ENCODE measurements at places on chromosomes 13 and 19. TPM values are rescaled to one million over a fixed set of nuclear protein-coding genes. Genes with fewer than 3 reads are reported as not detected.
A peak's percentile ranks its signal among the peaks of the same experiment; 100 is the strongest.

KLF5 gene
- total RNA-seq, result 2.7 TPM

DNA sequence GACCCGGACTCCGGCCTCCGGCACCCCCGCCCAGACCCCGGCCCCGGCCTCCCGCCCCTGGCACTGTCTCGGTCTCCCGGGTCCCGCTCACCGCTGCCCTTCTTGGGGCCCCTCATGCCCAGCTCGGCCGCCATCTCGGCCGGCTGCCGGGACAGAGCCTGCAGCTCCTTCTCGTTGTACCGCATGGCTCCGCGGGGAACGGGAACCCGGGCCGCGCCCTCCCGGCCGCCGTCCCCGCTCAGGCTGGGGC, 140 bp downstream of the PLEKHJ1 start:
- no peak for DNase-seq

NRTN gene
- total RNA-seq, result not detected

KLK4 gene
- total RNA-seq, result not detected

GRCh38 chr13:73141292-73141771, 82.5 kb downstream of the KLF5 start:
- no peak for DNase-seq

DNA sequence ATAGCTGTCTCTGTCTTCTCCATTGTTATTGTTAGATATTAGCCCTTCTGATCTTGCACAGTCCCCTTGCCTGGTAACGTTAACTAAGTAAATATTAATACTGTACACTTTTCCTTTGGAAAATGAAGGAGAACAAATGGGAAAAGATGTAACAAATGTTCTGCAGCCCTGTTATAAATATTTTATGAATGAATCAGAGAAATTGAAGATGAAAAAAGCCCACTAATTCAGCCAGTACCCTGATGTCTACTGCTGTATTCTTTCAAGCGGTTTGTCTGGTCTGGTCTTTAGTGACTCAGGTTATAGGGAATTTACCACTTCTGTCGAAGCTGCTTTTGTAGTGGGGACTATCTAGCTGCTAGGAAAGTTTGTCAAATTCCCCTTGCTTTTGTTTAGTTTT, 121.0 kb downstream of the COG6 start:
- no peak for DNase-seq

DNA sequence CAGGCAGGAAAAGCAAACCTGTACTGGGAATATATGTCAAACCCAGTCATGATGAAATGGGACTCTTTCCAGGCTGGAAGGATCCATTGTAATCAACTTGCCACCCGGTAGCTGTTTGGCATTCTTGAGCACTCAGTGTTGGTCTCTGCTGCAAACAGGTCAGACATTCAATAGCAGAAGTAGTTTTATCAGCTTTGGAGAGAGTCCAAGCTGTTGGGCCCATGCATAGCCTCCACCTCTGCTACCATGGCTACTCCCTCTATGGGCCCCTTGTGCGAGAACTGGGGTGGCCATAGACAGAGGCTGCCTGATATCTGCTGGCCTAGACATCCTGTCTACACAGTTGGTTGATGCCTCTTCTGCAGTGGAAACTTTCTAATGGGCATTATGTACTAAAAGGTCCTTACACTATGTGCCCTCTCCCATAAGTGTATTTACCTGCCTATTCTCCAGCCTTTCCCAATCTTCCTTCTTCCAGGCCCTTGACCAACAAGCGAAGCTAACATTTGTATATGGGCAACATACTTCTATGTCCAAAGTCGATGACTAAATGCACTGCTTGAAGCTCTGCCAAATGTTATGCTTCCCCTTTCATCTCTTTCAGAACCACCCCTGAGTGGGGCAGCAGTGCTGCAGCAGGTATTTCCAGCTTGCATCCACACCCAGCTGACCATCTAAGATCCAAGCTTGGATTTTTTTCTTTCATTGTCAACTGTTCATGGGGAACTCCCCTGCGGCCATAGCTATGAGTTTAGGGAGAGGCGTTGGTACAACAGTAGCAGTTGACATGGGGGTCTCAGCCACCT, 5.3 kb upstream of the RNF6 start:
- no peak for DNase-seq

DNA sequence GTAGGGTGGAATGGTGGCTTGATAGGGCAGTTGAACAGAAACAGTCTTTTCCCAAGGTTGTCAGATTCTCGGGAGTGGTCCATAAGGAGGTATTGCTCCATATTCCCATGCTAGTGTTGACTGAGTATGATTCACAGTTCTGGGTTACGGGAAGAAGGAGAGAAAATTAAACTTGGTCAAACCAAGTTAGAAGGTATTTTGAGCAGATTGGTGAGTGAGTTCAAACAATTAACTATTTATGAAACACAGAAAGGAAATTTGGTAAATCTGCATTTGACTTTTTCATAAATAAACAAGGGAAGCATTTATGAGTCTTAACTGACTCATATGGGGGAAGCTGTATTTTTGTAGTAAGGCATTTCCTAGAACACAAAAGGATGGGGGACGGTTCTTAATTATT, 2419.4 kb downstream of the PCDH9 start:
- DNase-seq, result no peak

- DNase-seq, result no peak
Observed at GRCh38 chr19:7618348-7618747, 11.0 kb downstream of the XAB2 start.

- peak; percentile 37 for DNase-seq
Observed at GRCh38 chr13:97257800-97258799, 36.0 kb downstream of the MBNL2 start.

Measured in GM12878 (cell line).